Stimulated activated CD8-positive, alpha-beta memory T cell treated with anti-CD3 and anti-CD28 coated beads, Interleukin-4, amount 100 ng/mL, for 1 hour (primary cell): ENCODE measurements at places on chromosomes 13 and 19.

GRCh38 chr19:5703819-5704818 is 14.0 kb downstream of the RPL36 start:
- no peak for DNase-seq

DNA sequence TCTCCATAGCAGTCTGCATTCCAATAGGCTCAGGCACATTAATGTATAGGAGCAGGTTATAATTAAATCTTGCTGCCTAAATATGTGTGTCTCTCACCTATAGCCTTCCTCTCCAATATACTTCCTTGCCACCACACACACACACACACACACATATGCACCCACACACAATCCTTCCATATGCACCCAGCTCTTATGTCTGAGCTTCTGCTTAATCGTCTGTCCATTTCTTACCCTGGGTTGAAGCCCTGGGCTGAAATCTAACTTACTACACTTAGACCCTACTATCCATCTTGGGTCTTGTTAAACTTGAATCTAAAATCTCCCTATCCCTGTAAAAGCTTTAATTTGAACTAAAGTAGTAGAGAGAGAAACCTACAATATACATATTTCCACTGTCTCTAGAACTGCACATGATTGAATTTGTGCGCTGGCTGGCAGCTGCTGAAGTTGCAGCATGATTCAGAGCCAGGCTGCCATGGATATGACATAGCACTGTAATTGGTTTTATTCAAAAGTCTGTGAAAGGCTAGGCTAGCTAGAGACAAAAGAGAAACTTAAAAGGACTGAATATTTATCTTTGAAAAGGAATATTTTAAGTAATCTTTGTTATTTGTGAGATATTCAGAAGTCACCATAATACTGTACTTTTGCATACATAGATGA is 25.7 kb upstream of the FREM2 start:
- no peak for DNase-seq

- no peak for DNase-seq
Observed at GRCh38 chr13:91805605-91806004, 407.2 kb downstream of the GPC5 start.

DNA sequence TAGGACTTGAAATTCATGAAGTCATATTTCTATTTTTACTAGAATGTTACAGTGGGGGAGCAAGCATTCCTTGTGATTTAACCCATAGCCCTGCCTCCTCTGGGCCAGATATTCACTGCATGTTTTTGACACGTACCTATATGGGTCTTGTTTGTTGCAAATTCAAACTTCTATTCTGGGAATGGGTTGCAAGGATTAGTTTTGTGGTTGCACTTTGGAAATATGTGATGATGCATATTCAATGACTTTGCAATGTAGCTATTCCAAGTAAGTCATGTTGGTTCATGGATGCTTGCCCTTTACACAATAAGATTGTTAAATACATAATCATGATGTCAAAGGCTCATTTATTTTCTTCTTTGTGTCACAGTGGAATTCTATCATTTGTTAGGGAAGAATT is 440.8 kb downstream of the TDRD3 start:
- DNase-seq = no peak

GRCh38 chr19:39941615-39942365 is 7.4 kb upstream of the FCGBP start:
- no peak for DNase-seq

DNA sequence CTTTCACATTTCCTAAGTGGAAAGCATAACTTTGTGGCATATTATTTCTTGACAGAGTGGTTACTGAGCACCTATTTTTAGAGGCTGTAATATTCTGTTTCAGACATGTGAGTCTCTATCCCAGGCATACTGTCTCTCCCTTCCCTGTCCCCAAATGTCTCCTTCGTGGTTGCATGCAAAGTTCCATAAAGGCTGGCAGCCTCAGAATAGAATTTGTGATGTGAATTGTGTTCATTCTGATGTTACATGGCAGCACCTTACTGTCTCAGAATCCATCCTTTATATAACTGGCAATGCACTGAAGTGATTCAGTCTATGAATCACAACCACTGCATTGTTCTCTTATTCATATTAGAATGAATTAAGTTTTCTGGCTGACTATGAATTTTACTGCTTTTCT is 89.0 kb upstream of the SLC7A1 start:
- no peak for DNase-seq
